ENCODE measurements at places on chromosomes 5 and 9.

GRCh38 chr5:24026288-24026687 lies 518.9 kb downstream of the PRDM9 start:
- no peak for DNase-seq

DNA sequence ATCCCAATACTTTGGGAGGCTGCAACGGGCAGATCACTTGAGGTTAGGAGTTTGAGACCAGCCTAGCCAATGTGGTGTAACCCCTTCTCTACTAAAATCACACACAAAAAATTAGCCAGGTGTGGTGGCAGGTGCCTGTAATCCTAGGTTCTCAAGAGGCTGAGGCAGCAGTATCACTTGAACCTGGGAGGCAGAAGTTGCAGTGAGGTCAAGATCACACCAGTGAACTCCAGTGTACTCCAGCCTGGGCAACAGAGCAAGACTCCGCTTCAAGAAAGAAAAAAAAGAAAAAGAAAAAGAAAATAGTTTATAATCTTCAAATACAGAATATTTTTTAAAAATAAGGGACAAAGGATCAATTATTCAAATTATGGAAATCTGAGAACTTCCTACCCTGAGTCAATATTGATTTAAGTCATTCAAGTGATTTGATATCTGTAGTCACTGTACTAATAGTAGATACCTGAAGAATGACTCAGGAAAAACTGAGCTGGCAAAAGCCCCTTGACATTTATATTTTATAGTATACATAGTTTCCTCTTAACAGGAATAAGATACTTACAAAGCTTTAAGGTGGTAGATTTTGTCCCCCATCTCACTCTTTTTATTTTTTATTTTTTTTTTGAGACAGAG lies 61.8 kb downstream of the PTBP3 start:
- DNase-seq, result no peak

- DNase-seq, result no peak
These were observed 7.7 kb downstream of the SPINK9 start for GRCh38 chr5:148343046-148343407.

DNA sequence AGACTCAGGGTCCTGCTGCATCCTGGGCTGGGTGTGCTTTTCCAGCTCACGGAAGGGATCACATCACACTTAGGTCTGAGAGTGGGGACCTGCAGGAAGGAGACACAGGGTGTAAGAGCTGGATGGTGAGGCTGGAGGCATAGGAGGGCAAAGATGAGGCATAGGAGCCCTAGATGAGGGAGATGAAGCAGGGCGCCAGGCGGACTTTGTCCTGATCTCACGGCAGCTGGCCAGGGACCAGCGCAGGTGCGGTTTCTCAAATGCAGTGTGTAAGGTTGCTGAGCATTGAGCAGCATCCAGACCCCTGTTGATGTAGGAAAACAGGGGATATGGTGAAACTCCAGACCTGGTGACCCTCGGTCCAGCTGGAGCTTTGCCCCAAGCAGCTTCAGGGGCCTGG lies 156.5 kb downstream of the PSAT1 start:
- no peak for DNase-seq

GRCh38 chr5:167880420-167880819 lies 411.0 kb upstream of the WWC1 start:
- DNase-seq, result no peak

- no peak for DNase-seq
These were observed 42.0 kb downstream of the TMEM174 start for GRCh38 chr5:73214996-73215395.

- DNase-seq, result no peak
These were observed 529.2 kb downstream of the ANXA1 start for GRCh38 chr9:73680831-73681230.

DNA sequence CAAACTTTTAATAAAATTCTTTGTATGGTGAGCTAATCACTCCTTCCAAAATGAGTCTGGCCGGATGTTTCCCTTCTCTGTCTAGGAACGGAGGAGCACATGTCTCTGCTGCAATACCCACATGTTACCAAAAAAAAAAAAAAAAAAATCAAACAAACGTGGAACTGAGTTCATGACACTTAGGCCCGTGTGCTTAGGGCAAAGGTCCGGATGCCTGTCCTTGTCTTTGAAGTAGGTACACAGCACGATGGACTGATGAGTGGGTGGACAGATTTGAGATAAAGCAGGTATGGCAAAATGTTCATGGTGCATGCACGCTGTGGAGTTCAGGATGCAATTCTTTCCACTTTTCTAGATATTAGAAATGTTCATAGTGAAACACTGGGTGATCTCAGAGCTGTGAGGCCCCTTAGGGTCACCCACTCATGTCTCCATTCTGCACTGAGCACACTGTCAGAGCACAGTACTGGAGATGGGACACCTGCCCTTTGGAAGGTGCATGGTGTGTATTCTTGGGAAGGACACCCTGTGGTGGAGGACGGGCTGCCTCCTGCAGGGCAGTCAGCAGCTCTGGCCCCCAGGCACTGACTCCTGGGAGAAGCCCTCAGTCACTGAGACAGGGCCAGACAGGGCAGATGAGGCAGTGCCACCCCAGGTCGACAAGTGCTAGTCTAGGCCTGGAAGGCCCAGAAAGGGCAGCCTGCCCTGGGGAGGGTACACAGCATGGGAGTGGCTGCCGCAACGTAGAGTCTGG lies 43.6 kb downstream of the GADD45G start:
- DNase-seq, result no peak

DNA sequence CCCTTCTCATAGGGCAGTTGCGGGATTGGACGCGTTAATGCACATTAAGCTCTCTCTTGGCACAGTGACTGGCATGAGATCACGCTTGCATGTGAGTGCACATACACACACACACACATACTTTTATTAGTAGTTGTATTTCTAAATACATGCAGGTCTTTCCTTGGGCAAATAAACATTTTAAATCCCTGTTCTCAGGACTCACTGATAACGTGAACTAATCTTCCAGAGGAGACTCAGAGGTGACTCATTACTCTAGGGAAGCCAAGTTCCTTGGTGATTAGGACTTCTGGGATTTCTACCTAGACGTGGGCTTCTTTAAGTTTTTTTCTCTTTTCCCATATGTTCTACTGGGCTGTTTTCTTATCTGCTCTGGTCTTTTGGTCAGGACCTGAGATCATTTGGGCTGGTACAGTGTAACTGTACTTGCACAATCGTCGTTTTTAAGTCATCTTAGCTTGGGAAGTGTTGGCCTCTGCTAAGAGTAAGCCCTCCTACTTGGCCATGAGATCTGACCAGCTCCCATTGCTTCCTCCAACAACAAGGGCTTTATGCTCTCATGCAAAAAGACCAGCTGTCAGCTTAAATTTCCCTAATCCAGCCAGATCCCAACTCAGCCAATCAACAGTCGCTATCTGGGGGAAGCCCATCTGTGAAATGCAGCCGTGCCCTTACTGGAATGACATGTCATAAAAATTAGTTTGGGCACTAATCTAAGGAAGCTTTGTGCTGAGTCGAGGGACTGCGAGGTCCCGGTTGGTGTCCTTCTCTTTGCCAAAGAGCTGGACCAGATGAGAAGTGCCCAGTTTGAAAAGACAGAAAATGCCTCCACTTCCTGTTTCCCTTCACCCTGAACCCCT lies 176.4 kb upstream of the ANKRD55 start:
- DNase-seq, result no peak

- peak; percentile 24 for DNase-seq
These were observed 243.6 kb downstream of the AUH start for GRCh38 chr9:91117959-91118703.

GRCh38 chr5:150085950-150086715 lies at the start of gene CSF1R:
Gene CSF1R (minus strand): TSS chr5:150086554. CDS start chr5:150086427, 127 bp downstream.
- no peak for DNase-seq

Data from neuronal stem cell (in vitro differentiated cells).